ENCODE measurements at places on chromosomes 16 and 17. TPM values are rescaled to one million over a fixed set of nuclear protein-coding genes. Genes with fewer than 3 reads are reported as not detected.

GRCh38 chr17:78474614-78475146 is 96.2 kb downstream of the PGS1 start:
- DNase-seq: no peak

SETD6 gene
- total RNA-seq: 14.3 TPM

DNA sequence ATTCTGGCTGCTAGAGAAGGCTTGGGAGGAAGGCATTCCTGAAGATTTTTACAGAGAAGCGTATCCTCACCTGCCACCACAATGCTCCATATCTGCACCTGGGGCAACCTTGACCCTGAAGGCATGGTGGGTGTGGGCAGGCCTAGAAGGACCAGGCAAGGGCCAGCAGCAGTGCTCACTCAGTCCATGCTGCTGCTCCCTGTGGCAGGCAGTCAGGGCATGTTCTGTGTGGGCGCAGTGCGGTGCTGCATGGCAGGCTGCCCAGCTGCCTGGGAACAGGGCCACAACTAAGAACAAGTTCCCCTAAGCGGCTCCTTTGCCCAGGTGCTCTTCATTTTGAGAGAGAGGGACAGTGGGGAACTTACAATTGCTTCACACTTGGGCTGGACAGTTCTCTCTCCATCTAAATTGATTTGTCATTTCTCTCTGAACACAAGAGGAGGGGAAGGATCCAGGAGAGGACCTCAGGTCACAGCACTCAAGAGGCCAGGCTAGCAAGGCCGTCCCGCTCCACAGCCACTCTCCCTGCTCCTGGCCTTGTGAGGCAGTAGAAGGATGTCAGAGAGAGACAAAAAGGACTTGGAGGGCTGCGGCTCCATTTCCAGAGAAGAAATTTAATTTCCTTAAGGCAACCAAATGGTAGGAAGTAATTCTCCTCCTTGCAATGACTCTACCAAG is 158.8 kb downstream of the AATF start:
- peak; percentile 91 for DNase-seq

DNA sequence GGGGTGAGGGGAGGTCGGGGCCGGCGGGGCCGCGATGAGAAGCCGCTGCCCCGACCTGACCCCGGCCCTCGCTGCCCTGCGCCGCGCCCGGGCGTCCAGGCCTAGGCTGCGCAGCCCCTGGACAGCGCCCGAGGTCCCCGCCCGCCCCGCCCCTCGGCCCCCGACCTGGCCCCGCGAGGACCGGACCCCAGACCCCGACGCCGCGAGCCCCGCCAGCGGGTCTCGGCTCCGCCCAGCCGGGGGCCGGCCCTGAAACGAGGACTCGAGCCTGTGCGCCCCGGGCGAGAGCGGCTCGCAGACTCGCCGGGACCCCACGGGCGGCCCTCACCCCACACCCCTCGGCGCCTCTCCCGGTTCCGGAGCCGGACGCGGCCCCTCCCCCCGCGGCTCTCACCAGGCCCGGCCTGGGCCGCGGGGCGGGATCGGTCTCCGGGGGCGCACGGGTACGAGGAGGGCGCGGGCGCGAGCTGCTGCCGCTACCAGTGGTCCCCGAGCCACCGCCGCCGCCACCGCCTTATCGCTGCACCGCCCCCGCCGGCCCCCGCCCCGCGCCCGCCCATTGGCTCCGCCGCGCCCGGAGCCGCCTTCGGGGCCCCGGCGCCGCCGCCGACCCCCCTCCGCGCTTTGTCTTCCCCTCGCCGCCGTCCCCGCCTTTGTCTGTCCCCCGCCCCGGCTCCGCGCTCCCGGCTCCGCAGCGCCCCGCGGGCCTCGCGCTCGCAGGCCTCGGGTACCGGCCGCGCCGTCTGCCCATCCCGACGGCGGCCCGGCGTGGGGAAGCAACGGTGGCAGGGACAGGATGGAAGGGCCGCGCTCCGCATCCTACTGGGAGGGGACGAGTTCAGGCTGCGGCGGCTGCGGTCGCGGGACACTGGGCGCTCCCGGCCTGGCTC is at the start of gene LIMD2:
Gene LIMD2 (minus strand): TSS at position 488 of the 890 bp plus-strand sequence. CDS start 827 bp downstream, outside the sequence.
- peak; percentile 73 for DNase-seq

- DNase-seq: no peak
Measured at GRCh38 chr16:24683847-24684493, 45.5 kb upstream of the TNRC6A start.

GRCh38 chr16:85750827-85751697 is at the start of gene C16orf74:
Gene C16orf74 (minus strand): TSS chr16:85751096. CDS start chr16:85735217, 15,879 bp downstream.
- peak; percentile 73 for DNase-seq

SUPT6H gene
- 32.2 TPM for total RNA-seq

DNA sequence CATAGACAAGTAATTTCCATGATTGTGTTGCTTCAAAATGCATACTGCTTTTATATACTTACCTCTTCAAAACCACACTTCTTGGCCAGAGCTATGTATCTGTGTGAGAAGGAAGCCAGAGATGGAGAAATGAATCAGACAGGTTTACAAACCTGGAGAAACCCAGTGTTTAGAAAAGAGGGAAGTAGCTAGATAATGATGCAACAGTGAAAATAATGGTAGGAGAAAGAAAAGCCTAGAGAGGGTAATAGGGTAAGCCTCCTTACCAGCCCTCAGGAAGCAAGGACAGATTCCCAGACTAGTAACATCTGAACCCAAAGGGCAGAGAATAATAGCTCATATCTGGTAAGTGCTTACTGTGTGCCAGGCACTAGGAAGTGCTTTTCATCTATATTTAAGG is 250.3 kb upstream of the CDH11 start:
- no peak for DNase-seq

GRCh38 chr16:85203462-85203813 is 91.2 kb upstream of the CIBAR2 start:
- no peak for DNase-seq

- DNase-seq: no peak
Measured at GRCh38 chr16:48452991-48453760, 68.0 kb upstream of the SIAH1 start.

DNA sequence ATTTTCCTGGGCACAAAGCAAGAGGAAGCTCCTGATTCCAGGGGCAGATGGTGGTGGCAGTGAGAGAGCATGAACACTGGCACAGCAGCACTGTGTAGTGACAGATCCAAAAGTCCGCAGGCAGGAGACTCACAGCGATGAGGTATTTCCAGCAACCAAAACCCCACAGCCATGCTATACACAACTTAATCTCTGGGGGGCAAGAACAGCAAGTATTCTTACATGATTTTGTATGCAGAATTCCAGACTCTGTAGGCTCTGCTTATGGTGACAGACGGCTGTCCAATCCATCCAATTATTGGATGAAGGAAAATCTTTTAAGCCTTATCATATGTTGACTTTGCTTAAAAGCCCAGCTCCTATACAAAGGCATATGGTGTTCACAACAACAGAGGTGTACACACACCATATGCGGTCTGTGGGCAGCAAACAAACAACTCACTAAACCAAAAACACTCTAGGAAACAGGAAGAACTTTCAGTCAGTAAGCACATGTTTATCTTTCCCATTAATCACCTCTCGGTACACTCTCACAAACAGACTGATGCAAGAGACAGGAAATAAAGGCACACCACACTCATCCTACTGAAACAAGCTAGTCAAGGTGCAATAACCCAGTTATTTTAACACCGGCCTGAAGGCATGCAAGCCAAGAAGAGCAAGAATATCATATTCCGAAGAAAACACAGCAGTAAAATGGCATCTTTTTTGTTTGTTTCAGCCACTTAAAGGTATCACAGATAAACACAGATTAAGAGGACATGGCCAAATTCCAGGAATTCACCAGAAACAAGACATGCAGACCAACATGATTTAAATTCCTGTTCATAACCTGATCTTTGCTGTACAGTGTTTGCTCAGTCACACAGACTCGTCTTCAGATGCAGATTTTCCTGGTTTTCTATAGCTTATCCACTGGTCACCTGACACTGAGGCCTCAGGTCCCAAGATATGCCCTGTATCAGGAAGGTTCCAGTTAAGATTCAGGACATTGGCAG is 47.8 kb downstream of the ERN1 start:
- no peak for DNase-seq

DNA sequence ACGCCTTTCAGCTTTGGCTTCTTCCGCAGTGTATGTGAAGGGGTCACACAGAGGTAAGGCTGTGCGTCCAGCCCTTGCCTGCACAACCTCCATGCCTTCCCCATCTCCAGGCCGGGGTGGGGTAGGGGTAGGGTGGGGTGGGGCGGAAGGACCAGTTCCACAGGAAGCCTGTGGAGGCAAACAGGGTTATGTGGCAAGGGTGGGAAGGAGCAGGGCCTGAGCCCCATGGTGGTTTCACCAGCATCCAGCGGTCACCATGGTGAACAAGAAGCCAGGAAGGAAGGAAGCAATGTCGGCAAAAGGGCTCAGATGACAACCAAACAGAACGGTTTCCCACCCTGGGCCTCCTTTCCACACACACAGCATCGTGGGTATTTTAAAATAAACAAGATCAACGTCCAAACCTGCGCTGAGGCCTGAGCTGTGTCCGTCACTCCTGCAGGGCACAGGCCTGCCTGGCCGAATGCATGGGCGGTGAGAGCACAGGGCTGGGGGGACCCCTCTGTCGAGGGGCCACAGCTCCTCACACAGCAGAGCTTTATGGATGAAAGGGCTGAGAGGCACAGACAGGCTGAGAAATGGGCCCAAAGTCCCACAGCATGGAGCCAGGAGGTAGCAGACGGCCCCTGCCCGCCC is 80.5 kb downstream of the ZNF778 start:
- no peak for DNase-seq

Measured in right lobe of liver (tissue), 6 donors.